ENCODE measurements at places on chromosomes 2 and 18. TPM values are rescaled to one million over a fixed set of nuclear protein-coding genes. Genes with fewer than 3 reads are reported as not detected.

SKOR2 gene
- not detected for total RNA-seq

SP140 gene
- total RNA-seq = 2.6 TPM

SLC11A1 gene
- total RNA-seq = 0.25 TPM

KIF5C gene
- 0.66 TPM for total RNA-seq

POTEI gene
- not detected for total RNA-seq

CNGA3 gene
- not detected for total RNA-seq

COBLL1 gene
- 14.5 TPM for total RNA-seq

Data from uterine smooth muscle cell (primary cell).